ENCODE measurements at places on chromosomes 5 and 9.
A peak's percentile ranks its signal among the peaks of the same experiment; 100 is the strongest.

DNA sequence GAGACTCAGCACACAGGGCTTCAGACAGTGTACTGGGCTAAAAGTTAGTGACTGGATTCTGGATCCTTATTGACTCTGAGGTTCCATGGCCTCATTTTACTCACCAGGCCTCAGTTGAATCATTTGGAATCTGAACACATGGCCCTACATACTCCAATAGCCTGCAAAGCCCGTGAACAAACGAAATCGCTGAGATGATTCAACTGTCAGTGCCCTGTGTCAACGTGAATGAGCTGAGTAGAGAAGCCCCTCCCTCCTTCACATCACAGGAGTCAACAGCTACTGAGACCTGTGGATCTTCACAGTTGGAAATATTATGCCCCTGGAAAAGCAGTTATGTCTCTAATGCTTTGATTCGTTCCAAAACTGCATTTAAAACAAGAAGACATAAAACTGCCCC lies 429.3 kb downstream of the GADD45G start:
- DNase-seq = no peak

- DNase-seq = peak; percentile 96
These were observed 5.6 kb upstream of the CAMK2A start for GRCh38 chr5:150295172-150295634.

- no peak for DNase-seq
These were observed 282.9 kb downstream of the RASEF start for GRCh38 chr9:82780017-82780416.

GRCh38 chr5:134568761-134569695 lies 43.6 kb downstream of the JADE2 start:
- DNase-seq = peak; percentile 88

DNA sequence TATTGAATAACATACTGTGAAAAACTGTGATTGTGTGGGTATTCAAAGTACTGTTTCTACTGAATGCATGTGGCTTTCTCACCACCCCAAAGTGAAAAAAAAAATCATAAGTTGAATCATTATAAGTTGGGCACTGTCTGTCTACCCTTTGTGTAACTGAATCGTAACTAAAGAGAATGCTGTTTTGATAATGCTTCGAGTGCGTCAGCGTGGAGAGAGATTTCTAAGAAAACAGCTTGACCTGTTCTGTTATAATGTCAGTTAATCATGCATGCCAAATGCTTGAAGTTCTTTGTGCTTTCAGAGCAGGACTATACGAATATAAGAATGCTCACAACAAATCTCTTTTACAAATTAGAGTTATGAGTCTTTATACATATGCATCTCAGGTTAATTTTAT lies 148.8 kb upstream of the SGCD start:
- DNase-seq = no peak

DNA sequence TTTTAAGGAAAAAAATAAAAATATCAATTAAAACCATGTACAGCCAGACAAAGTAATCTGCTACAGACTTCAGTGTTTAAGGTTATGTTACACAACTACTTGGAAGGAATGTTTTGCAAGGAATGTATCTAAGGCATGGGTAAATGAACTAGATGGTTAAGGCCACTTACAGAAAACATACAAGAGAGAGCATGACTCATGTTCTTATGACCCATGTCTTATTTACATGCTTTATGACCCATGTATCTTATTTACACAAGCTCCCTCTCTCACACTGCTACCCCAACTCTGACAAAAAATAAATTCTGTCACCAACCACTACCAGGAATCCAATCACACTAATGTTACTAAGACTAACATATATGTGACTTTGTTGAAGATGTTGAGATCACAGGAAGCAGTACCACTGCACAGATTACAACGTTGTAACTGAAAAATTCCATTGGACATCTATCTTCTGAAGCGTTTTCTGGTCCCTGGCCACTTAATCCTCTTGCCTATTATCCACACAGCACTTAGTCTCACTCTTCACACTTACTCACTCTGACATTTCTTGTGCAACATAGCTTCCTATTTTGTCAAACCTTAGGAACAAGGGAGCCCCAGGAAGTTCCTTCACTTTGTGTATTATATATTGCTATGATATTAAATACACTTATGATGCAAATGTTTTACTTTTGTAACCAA lies 1630.1 kb upstream of the C9orf72 start:
- no peak for DNase-seq

GRCh38 chr5:153463806-153464205 lies 26.7 kb upstream of the GRIA1 start:
- peak; percentile 80 for DNase-seq

DNA sequence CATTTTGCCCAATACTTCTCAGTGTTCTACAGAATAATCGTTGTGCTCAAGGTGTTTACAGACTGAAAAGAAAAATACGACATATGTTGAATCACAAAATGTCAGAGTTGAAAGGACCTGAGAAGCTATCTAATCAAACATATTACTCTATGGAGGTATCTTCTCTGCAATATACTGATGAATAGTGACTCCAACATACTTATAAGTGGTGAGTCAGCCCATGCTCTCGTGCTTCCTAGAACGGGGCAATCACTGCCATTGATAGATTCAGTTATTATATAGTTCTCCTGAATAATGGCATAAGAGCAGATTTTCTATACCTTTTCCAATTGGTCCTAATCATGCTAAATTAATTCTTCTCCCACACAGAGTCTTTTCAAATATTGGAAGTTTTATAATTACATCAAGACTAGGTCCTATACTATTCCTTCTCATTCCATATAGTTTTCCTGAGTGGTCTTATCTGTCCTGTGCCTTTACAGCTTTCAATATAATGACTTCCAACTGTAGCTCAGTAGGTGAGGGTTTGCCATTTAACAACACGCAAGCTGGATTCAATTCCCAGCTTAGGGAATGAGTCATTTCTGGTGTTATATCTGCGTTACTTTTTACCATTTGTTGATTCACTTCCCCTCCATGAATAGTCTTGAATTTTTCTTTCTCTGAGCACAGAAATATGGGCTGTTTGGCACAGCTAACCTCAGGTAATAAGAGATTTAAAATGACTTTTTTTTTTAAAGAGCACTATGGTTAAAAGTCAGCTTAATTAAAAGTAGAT lies 81.1 kb downstream of the PLK2 start:
- DNase-seq = no peak

DNA sequence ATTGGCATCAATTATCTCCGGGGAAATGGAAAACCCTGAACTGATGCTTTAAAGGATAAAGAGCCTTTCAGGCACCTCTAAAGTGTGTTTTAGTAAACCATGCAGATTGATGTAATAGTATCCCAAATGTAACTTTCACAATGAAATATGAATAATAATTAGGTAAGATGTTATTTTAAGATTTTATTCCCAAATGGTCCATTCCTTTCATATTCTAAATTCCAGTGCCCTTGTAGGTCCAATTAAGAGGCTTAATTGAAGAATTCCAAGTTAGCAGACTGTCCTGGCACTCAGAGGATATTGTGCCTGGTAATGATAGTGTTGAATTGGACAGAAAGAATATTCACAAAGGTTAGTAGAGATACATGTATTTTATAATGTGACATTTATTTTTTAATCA lies 352.5 kb upstream of the NUDT12 start:
- no peak for DNase-seq

- DNase-seq = no peak
These were observed 89.7 kb downstream of the DAP start for GRCh38 chr5:10671041-10672008.

- no peak for DNase-seq
These were observed 293.0 kb downstream of the KCTD16 start for GRCh38 chr5:144463481-144464223.

GRCh38 chr9:105257809-105258208 lies 13.4 kb downstream of the SLC44A1 start:
- no peak for DNase-seq

DNA sequence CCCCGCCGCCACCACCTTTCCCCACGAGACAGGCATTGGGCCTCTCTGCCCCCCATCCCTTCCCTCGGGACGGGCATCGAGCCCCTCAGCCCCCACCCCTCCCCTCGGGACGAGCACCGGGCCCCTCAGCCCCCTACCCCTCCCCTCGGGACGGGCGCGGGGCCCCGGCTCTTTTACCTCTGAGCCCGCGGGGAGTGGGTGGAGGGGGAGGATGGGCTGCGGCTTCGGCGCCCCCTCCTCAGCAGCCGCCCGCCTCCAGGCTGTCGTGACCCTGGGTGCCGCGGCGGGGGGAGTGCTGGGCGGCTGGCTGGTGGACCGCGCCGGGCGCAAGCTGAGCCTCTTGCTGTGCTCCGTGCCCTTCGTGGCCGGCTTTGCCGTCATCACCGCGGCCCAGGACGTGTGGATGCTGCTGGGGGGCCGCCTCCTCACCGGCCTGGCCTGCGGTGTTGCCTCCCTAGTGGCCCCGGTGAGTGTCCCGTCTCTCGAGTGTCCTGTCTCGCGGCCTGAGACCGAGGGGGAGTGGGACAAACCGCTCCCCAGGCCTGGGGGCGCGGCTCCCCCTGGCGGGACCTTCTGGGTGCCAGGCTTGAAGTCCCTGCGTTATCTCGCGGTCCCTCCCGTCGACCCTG lies 791 bp downstream of the SLC2A8 start:
- DNase-seq = peak; percentile 33

DNA sequence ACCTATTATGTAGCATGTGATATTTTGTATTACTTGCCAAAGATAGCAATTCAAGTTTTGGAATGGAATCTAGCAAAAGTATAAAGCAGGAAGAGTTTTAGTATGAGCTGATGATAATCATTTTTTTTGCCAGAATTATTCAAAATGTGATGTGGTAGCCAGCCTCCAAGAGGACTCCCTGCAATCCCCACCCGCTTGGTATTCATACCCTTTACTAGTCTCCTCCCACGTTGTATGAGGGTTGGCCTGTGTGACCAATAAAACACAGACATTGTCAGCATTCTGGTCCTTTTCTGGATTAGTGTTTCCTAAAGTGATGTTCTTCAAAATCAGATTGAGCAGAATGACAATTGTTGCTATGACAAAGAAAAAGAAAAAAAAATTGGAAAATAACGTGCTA lies 63.8 kb downstream of the TARS1 start:
- no peak for DNase-seq

DNA sequence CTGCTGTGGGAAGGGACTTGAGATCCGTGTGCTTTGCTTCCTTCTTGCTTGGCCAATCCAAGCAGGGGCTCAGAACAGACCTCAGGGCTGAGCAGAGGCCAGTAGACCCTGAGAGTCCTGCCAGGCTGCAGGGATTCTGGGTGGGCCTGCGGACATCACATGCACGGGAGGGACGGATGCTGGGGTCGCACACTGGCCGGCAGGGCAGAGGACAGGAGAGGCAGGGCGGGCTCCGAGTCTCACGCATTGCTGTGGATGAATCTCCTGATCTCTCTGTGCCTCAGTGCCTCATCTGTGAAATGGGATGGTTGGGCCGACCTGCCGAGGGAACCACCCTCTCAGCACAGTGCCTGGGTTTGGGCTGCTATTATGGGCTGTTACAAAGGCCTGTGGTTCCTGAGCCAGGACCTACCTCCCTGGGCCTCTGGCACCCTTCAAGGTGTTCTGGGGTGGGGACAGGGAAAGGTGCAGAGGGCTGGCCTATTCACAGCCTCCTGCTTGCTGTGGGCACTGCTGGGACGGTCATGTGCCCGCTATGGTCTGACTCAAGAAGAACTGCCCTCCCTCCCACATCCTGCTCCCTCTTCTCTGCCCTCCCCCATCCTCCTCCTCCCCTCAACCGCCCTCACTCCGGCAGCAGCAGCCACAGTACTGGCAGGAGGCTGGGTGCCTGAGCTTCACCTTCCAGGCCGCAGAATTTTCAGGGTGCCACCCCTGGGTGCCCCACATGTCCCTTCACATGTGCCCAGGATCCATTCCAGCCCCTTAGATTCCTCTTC lies 43.3 kb downstream of the NCS1 start:
- DNase-seq = no peak

DNA sequence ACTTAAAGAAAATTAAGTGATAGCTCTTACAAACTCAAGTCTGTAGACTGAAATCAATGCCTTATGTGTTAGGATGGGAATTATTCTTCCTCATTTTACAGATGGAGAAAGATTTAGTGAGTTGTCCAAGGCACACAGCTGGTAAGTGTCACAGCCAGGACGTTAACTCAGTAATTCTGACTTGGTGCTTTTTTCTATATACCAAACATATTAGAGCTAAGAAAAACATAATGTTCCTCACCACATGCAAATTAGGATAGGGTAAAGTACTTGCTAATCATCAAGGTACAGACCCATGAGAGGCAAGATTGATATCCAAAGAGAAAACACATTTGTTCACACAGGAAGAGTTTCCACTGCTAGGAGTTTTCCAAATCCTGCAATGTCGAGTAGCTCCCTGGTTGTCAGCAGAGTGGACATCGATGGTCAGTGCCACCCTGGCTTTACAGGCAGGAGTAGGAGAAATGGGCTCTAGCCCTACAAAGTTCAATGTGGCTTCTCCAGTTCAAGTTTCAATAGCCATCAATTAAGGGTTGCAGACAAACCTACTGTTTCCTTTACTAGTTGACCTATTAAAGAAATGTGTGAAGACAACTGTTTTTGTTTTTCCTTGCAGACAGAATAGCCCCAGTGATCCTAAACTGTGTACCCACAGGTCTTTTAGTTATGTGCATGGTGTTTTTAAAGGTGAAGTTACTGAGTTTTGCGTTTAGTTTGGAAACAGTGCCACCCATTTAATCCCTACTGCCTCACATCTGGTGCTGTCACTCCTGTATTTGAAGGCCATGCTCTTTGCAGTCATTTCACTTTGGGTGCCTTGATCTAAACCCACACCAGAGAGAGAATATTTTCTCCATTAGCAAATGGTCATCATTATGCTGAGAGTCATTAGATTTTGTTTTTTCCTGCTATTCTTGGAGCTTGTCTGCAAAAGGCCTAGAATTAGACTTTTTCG lies 460.8 kb upstream of the SMARCA2 start:
- DNase-seq = no peak

DNA sequence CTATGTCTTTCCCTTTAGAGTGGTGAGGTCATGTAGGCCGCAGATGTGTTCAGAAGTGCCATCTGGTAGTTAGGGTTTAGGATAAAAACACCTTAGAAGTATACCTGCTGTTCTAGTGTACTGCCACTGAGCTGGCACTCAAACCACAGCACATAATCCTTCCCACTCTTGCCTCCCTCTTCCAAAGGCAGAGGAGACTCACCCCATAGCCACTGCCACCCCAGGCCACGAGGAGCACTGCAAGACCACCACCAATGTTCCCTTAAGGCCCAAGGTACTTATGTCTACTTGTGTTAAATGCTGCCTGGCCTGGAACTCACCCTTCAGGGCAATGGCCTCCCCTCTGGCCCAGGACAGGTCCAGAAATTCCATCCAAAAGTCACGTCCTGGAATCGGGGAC lies 379.5 kb upstream of the EDIL3 start:
- no peak for DNase-seq

GRCh38 chr9:94928691-94929368 lies 202.3 kb downstream of the AOPEP start:
- no peak for DNase-seq

DNA sequence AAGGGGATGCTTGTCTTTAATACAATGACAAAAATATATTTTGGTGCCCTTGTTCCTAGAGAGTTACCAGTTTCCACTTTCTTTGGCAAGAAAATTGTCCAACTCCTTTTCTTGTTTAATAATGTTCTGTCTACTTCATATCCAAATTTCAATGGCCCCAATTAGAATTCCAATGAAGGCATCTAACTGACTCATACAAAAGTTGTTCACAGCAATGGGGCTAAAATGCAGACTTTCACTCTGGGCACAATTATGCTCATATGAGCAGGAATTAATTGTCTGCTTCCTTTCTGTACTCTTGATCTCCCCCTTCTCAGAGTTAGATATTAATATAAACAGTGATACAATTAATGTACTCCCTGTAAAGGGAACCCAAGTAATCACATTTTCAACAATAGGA lies 42.1 kb upstream of the ZNF622 start:
- no peak for DNase-seq

GRCh38 chr5:1162751-1163150 lies 38.6 kb upstream of the SLC6A19 start:
- no peak for DNase-seq
